ENCODE measurements at places on chromosomes 13 and 19.

DNA sequence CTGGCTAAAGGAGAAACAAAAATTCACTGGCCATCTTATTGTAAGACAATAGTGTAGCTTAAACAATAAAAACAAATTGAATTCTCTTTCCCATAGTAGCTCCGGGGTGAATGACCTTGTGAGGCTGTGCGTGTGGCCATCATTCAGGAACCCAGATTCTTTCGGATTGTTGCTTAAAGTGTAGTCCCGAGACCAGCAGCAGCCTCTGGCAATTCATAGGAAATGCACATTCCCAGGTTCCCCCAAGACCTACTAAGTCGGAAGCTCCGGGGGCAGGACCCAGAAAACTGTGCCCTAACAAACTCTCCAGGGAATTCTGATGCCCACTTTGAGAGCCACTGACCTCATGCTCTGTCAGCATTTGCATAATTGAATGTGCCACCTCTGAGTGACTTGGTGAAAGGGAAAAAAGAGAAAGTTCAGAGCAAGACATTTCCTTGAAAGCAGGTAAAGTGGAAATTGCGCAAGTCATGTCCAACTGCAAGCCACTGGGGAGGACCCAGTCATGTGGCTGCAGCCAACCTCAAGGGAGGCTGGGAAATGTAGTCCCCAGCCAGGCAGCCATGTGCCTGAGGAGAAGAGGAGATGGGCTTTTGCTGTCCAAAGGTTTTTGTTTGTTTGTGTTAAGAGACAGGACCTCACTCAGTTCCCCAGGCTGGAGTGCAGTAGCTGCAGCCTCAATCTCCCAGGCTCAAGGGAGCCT, 50.7 kb upstream of the PNMA8B start:
- DNase-seq = no peak

- no peak for DNase-seq
Measured at GRCh38 chr19:41261474-41262190, 2.5 kb upstream of the HNRNPUL1 start.

DNA sequence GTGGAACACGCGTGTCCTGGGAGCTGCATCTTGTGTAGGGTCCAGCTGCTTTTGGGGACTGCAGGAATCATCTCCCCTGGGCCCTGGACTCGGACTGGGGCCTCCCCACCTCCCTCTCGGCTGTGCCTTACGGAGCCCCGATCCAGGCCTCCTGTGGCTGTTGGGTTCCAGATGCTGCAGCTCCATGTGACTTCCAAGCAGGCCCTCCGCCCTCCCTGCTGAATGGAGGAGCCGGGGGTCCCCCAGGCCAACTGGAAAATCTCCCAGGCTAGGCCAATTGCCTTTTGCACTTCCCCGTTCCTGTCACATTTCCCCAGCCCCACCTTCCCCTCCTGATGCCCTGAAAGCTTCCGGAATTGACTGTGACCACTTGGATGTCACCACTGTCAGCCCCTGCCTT, 6.2 kb upstream of the PGLS start:
- no peak for DNase-seq

- DNase-seq = no peak
Measured at GRCh38 chr19:6101291-6101825, 8.9 kb downstream of the RFX2 start.

- no peak for DNase-seq
Measured at GRCh38 chr19:4234142-4234861, 5.0 kb downstream of the EBI3 start.

- DNase-seq = no peak
Measured at GRCh38 chr13:19737844-19738557, 44.7 kb downstream of the PSPC1 start.

GRCh38 chr13:34357435-34358232, 539.7 kb downstream of the RFC3 start:
- DNase-seq = no peak

DNA sequence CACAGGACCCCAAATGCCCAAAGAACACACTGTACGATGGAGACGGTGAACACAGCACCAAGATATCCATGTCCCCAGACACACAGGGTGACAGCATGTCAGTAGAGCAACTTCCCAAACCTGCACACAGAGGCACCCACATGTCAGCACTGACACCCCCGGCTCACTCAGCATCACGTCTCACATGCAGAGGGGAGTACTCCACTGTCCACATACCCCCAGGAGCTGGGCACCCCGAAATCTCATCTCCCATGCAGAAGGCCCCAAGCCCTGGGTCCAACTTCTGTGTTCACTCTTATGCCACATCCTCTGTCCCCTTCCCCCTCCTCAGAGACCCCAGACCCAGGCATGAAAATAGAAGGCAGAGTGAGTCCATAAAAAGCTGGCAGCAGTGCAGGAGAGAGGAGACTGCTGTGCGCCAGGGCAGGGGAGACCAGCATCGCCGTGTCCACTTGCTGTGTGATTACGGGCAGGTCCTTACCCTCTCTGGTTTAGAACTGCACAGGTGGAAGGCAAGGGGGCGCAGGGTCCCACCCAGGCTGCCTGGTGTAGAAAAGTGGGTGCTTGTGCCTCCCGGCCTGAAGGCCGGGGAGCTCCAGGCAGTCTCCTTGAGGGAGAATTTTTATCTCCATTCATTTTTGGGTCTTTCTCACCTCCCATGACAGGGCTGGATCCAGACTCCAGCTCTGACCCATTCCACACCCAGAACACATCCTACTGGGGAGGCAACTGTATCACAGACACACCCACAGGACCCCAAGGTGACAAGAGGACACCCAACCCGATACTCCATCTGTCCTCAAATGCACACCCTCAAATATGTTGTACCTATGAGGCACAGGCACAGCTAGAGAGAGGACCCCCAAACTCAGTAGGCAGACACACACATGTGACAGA, 17.0 kb downstream of the ERFL start:
- no peak for DNase-seq

GRCh38 chr19:31232871-31233270, 116.4 kb downstream of the TSHZ3 start:
- no peak for DNase-seq

GRCh38 chr13:29845440-29846056, 4.9 kb downstream of the UBL3 start:
- DNase-seq = peak; percentile 2

DNA sequence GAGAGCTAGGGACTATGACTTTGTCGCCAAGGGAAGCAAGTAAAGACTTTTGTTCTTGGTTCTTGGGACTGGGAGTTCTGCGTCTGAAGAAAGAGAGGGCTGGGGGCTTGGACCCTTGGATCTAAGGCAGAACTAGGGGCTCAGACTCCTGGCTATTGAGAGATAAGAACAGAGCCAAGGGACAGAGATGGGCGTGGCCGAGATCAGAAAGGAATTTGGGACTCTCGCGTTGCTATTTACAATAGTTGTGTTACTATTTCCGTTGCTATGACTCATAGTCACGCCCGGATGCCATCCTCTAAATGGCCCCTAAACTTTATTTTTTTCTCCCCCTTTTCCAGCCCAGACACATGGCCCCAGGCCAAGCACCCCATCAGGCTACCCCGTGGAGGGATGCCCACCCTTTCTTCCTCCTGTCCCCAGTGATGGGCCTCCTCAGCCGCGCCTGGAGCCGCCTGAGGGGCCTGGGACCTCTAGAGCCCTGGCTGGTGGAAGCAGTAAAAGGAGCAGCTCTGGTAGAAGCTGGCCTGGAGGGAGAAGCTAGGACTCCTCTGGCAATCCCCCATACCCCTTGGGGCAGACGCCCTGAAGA, 759 bp downstream of the PPP1R15A start:
- peak; percentile 66 for DNase-seq
